ENCODE measurements at places on chromosomes 5 and 9. TPM values are rescaled to one million over a fixed set of nuclear protein-coding genes. Genes with fewer than 3 reads are reported as not detected.

The CYLC2 gene
- total RNA-seq, result not detected

The SPATA31D1 gene
- not detected for total RNA-seq

The DAB2IP gene
- 54.4 TPM for total RNA-seq

The HRCT1 gene
- 27.0 TPM for total RNA-seq

- no peaks in the 10 kb centered on the region for H3K27me3 ChIP-seq
- H3K36me3 ChIP-seq, result no peaks in the 10 kb centered on the region
- H3K4me3 ChIP-seq, result no peak overlapping the region
- H3K27ac ChIP-seq, result no peak overlapping the region
- no peaks in the 10 kb centered on the region for H3K4me1 ChIP-seq
- no peak for DNase-seq
Observed at GRCh38 chr5:153147891-153148623, 342.4 kb upstream of the GRIA1 start.

GRCh38 chr9:116692616-116693015, 5.5 kb downstream of the TRIM32 start:
- DNase-seq, result no peak
- H3K36me3 ChIP-seq, result peaks cover 2% of the 10 kb centered on the region
- H3K27me3 ChIP-seq, result no peaks in the 10 kb centered on the region
- H3K4me1 ChIP-seq, result peaks cover 85% of the 10 kb centered on the region
- no peak overlapping the region for H3K27ac ChIP-seq
- H3K4me3 ChIP-seq, result no peak overlapping the region

GRCh38 chr5:120803282-120803681, 339.2 kb downstream of the PRR16 start:
- no peak for DNase-seq
- no peak overlapping the region for H3K4me3 ChIP-seq
- H3K27me3 ChIP-seq, result no peaks in the 10 kb centered on the region

DNA sequence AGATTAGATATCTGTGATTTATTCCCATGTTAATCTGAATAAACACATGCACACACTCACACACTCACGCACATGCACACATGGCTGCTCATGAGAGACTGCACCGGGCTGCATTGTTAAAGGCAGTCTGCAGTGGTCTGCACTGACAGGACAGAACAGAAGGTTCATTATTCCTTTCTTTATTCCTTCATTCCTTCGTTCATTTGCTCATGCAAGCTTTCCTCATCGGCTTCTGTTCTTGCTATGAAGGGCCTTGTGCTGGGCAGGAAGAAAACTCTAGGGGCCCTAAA, 41.4 kb upstream of the FSTL4 start:
- DNase-seq, result peak; percentile 64
- H3K27me3 ChIP-seq, result no peaks in the 10 kb centered on the region
- H3K27ac ChIP-seq, result no peak overlapping the region
- no peaks in the 10 kb centered on the region for H3K4me1 ChIP-seq
- H3K36me3 ChIP-seq, result no peaks in the 10 kb centered on the region

The PCSK1 gene
- total RNA-seq, result 1.3 TPM

DNA sequence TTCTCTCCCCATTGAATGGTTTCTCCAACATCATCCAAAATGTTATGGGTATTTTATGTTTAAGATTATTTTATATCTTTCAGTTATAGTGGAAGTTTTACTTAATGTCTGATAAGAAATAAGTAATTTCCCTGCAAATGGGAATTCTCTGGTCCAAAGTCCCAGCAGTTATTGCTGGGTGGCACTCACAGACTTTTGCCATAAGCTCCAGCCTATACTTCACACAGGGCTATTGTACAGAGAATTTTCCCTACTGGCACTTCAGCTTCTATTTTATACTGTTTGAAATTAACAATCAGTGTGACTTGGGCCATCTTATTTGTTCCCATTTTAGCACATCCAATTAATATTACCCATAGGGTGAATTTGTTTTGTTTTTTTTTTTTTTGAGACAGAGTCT, 32.9 kb downstream of the CD14 start:
- H3K4me3 ChIP-seq, result no peak overlapping the region
- no peaks in the 10 kb centered on the region for H3K4me1 ChIP-seq
- DNase-seq, result no peak

The RGP1 gene
- 31.5 TPM for total RNA-seq

- H3K4me3 ChIP-seq, result no peak overlapping the region
- H3K36me3 ChIP-seq, result no peaks in the 10 kb centered on the region
- no peak for DNase-seq
- no peaks in the 10 kb centered on the region for H3K27me3 ChIP-seq
Observed at GRCh38 chr9:106843371-106843770, 19.6 kb upstream of the ZNF462 start.

The NRG2 gene
- 4.4 TPM for total RNA-seq

The ATP10B gene
- total RNA-seq, result 0.58 TPM

- H3K36me3 ChIP-seq, result no peaks in the 10 kb centered on the region
- no peak overlapping the region for H3K4me3 ChIP-seq
- no peaks in the 10 kb centered on the region for H3K27me3 ChIP-seq
Observed at GRCh38 chr5:2946315-2946714, 194.8 kb upstream of the IRX2 start.

The INSL6 gene
- total RNA-seq, result not detected

- H3K36me3 ChIP-seq, result no peaks in the 10 kb centered on the region
- H3K4me3 ChIP-seq, result no peak overlapping the region
- no peak overlapping the region for H3K27ac ChIP-seq
- no peaks in the 10 kb centered on the region for H3K4me1 ChIP-seq
Observed at GRCh38 chr9:21754741-21755140, 47.7 kb upstream of the MTAP start.

GRCh38 chr9:105901514-105902109, 207.3 kb downstream of the TMEM38B start:
- no peaks in the 10 kb centered on the region for H3K27me3 ChIP-seq
- H3K36me3 ChIP-seq, result no peaks in the 10 kb centered on the region
- peak; percentile 39 for DNase-seq
- no peak overlapping the region for H3K4me3 ChIP-seq

The ITGA2 gene
- 9.5 TPM for total RNA-seq

The PCDHGA10 gene
- total RNA-seq, result 3.5 TPM

The C5orf63 gene
- total RNA-seq, result 0.98 TPM

DNA sequence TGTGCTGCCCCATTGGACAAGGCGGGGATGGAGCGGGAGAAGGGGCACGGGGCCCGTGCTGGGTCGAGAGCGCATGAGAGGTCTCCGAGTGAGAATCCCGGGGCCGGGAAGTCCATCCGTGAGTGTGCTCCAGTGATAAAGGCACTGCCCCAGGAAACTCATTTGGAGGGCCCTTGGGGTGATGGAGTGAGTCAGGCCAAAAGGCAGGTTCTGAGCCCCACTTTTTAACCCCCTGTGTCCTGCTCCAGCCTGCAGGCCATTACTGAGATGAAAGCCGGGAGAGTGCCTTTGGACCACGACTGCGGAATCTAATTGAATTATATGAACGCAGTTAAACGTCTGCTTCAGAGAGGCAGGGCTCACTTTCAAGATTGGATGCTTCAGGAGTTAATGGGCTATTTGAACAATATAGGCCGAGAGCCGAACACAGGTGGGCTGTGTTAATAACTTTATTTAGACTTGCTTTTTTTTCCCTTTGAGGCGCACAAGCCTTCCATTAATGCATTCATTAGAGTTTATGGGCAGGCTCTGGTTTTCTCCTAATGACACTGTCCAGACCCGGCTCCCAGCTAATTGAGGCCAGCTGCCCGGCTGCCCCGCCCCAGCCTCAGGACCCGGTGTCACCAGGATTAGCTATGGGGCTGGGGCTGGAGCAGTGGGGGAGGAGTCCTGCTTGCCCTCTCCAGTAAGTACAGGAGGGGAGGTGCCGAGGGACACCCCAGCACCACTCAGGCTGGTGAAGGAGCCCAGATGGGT, 79.1 kb upstream of the LMX1B start:
- no peak for DNase-seq
- no peak overlapping the region for H3K4me3 ChIP-seq
- H3K27me3 ChIP-seq, result no peaks in the 10 kb centered on the region
- H3K36me3 ChIP-seq, result no peaks in the 10 kb centered on the region

The PLAC8L1 gene
- not detected for total RNA-seq

The RETREG1 gene
- total RNA-seq, result 9.3 TPM

The PRPF4 gene
- 18.1 TPM for total RNA-seq

- no peaks in the 10 kb centered on the region for H3K36me3 ChIP-seq
- H3K27me3 ChIP-seq, result no peaks in the 10 kb centered on the region
- no peak for DNase-seq
Observed at GRCh38 chr5:105907016-105907415, 1763.7 kb downstream of the EFNA5 start.

DNA sequence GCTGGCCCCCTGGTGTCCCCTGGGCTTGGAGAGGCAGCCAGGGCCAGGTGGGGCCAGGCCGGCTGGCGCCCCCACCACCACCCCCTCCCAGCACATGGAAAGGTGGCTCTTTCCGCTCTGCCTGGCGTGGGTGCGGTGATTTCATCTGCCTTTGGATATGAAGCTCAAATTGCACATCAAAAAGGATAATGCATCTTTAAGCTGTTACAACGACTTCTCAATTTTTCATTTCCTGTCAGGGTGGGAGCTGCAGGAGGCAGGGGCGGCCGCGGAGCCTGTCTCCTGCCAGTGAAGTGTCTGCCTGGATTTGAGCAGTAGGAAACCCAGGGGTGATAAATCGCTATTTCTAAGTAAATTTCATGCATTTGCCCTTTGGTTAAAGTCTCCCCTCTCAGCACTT, 169.2 kb upstream of the MVB12B start:
- no peak for DNase-seq
- H3K4me3 ChIP-seq, result no peak overlapping the region
- no peaks in the 10 kb centered on the region for H3K36me3 ChIP-seq
- no peaks in the 10 kb centered on the region for H3K27me3 ChIP-seq
- no peaks in the 10 kb centered on the region for H3K4me1 ChIP-seq

DNA sequence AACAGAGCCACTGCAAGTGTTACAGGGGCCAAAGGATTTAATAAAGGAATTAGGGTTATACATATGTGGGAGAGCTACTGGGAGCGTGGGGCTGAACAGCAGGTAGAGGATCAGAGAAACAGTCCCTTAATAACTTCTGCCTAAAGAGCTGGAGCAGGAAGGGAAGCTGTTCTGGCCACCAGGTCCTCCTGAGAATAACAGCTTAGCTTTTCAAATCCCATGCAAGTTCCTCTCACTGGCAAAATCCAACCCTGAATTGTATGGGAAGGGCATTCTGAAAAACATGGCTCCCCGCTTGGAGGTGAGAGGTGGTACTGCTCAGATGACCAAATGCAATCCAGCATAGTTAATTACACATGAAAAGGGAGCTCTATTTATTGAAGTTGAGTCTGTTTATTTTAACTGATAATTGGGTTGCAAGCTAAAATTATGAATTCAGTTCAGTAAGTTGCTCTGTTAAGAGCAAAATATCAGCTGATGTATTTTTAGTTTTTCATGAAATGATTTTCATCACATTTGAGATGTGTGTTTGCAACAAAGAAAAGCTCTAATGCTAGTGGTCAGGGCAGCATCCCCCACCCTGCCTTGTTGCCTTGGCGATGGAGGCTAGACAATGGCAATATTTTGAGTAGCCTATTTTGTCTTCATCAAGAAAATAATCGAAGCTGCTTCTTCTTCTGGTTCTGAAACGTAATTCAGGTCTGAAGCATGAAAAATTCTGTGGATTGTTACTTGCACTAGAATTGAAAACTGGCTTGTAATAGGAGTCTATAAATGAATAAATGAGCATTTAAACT, 58.4 kb upstream of the SH3GL2 start:
- H3K36me3 ChIP-seq, result no peaks in the 10 kb centered on the region
- peaks cover 16% of the 10 kb centered on the region for H3K4me1 ChIP-seq
- no peak overlapping the region for H3K4me3 ChIP-seq
- H3K27me3 ChIP-seq, result no peaks in the 10 kb centered on the region

DNA sequence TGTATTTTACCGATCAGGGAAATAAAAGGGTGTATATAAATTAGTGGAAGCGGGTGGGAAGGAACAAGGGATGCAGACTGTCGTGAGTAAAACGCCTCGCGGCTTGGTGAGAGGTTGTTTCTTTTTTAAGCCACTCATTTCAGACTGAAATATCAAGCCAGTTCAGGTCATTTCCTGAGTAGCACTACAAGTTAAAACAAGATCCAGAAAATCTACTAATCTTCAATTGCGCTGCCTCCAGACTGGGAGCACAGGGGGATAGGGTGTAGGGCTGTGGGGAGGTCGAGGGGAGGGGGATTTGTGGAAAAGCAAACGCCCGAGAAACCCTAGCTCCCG, 140.8 kb downstream of the TSSK1B start:
- peak overlapping the region; percentile 83 for H3K27ac ChIP-seq
- no peak for DNase-seq
- H3K36me3 ChIP-seq, result no peaks in the 10 kb centered on the region
- no peaks in the 10 kb centered on the region for H3K27me3 ChIP-seq
- peak overlapping the region; percentile 86 for H3K4me3 ChIP-seq

DNA sequence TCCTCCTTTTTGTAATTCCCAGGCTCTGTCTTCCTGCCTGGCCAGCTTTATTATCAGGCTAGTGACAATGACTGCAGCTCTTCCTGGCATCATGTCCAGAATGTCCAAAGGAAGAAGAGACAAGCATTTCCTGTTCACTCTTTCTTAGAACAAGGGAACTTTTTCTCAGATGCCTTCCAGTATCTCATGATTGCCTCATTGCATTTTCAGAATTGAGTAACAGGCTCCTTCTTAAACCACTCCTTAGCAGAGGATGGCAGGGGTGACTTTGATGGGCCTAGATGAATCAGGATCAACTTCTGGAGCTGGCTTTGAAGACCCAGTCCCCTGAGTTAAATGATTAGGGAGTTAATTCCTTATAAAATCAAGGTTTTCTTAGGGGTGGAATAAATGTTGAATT, 92.9 kb upstream of the RASGRF2 start:
- H3K36me3 ChIP-seq, result peaks cover 16% of the 10 kb centered on the region
- no peaks in the 10 kb centered on the region for H3K4me1 ChIP-seq
- H3K27me3 ChIP-seq, result no peaks in the 10 kb centered on the region
- no peak for DNase-seq
- no peak overlapping the region for H3K4me3 ChIP-seq
- no peak overlapping the region for H3K27ac ChIP-seq

Measured in esophagus muscularis mucosa (tissue), 4 donors.